AG04450 (cell line): ENCODE measurements at places on chromosomes 11 and 22. TPM values are rescaled to one million over a fixed set of nuclear protein-coding genes. Genes with fewer than 3 reads are reported as not detected.

The OR8A1 gene
- not detected in 2 replicates for polyA plus RNA-seq

The NUDT8 gene
- polyA plus RNA-seq: 0.40 and 0.84 TPM in 2 replicates

The MMP27 gene
- polyA plus RNA-seq: not detected in 2 replicates

The KCTD14 gene
- 3.1 and 3.3 TPM in 2 replicates for polyA plus RNA-seq

The MMP12 gene
- polyA plus RNA-seq: not detected in 2 replicates

The CTSW gene
- not detected in 2 replicates for polyA plus RNA-seq

The OTUB1 gene
- polyA plus RNA-seq: 99.0 and 105 TPM in 2 replicates

The ZFPL1 gene
- 30.9 and 39.1 TPM in 2 replicates for polyA plus RNA-seq

The OPCML gene
- polyA plus RNA-seq: 1.1 and 1.7 TPM in 2 replicates

The NTM gene
- 26.9 and 28.3 TPM in 2 replicates for polyA plus RNA-seq

The IGSF22 gene
- not detected in 2 replicates for polyA plus RNA-seq

The TNNI2 gene
- polyA plus RNA-seq: not detected in 2 replicates

The APOC3 gene
- polyA plus RNA-seq: not detected in 2 replicates

The CLDN5 gene
- polyA plus RNA-seq: 0.05 TPM in 1 of 2 replicates, not detected in the other

The DMC1 gene
- 0.29 and 0.89 TPM in 2 replicates for polyA plus RNA-seq

The SPON1 gene
- 0.30 and 0.53 TPM in 2 replicates for polyA plus RNA-seq

The ALKBH8 gene
- polyA plus RNA-seq: 4.8 and 7.3 TPM in 2 replicates

The OR51F2 gene
- polyA plus RNA-seq: not detected in 2 replicates

The LPXN gene
- polyA plus RNA-seq: 11.5 and 12.3 TPM in 2 replicates

The ACRV1 gene
- polyA plus RNA-seq: not detected in 2 replicates

The PHF21B gene
- polyA plus RNA-seq: 0.02 TPM in 1 of 2 replicates, not detected in the other

The RAB3IL1 gene
- polyA plus RNA-seq: 2.7 and 3.6 TPM in 2 replicates

The DCHS1 gene
- 8.7 and 11.2 TPM in 2 replicates for polyA plus RNA-seq

The PLEKHA7 gene
- polyA plus RNA-seq: 0.05 and 0.16 TPM in 2 replicates

The OR52E8 gene
- not detected in 2 replicates for polyA plus RNA-seq

The AIFM3 gene
- 0.15 and 0.27 TPM in 2 replicates for polyA plus RNA-seq

The MAPK8IP1 gene
- 5.6 and 7.6 TPM in 2 replicates for polyA plus RNA-seq

The BRSK2 gene
- 0.11 and 0.12 TPM in 2 replicates for polyA plus RNA-seq

The SAA1 gene
- polyA plus RNA-seq: not detected in 2 replicates

The KCNQ1OT1 gene
- 0.33 and 0.42 TPM in 2 replicates for polyA plus RNA-seq

The CTSF gene
- polyA plus RNA-seq: 24.3 and 28.1 TPM in 2 replicates

The DUSP8 gene
- 1.5 and 2.1 TPM in 2 replicates for polyA plus RNA-seq

The NXPE4 gene
- not detected in 2 replicates for polyA plus RNA-seq

The PARVG gene
- polyA plus RNA-seq: 0.01 TPM in 1 of 2 replicates, not detected in the other

The MRGPRD gene
- polyA plus RNA-seq: not detected in 2 replicates

The GPHA2 gene
- polyA plus RNA-seq: not detected in 2 replicates

The OR8D1 gene
- polyA plus RNA-seq: not detected in 2 replicates

The LAYN gene
- 110 and 119 TPM in 2 replicates for polyA plus RNA-seq

The MRE11 gene
- 8.1 and 10.3 TPM in 2 replicates for polyA plus RNA-seq

The VPREB3 gene
- polyA plus RNA-seq: not detected in 2 replicates

The TMPRSS4 gene
- polyA plus RNA-seq: not detected in 2 replicates

The DDI1 gene
- not detected in 2 replicates for polyA plus RNA-seq

The CRYBB2 gene
- 1.7 and 2.7 TPM in 2 replicates for polyA plus RNA-seq

The CFAP300 gene
- 2.3 and 3.4 TPM in 2 replicates for polyA plus RNA-seq

The TSPAN18 gene
- 0.98 and 1.2 TPM in 2 replicates for polyA plus RNA-seq

The MAJIN gene
- polyA plus RNA-seq: not detected in 2 replicates

The ASCL2 gene
- polyA plus RNA-seq: not detected in 2 replicates

The ATP5MG gene
- 346 and 423 TPM in 2 replicates for polyA plus RNA-seq

The PPP1R14B gene
- polyA plus RNA-seq: 119 and 146 TPM in 2 replicates

The LARGE1 gene
- polyA plus RNA-seq: 8.4 and 9.9 TPM in 2 replicates

The UCP2 gene
- 4.7 and 5.9 TPM in 2 replicates for polyA plus RNA-seq

The CHRNA10 gene
- polyA plus RNA-seq: 0.25 and 0.41 TPM in 2 replicates

The C11orf86 gene
- polyA plus RNA-seq: not detected in 2 replicates
